GM12892 (cell line): ENCODE measurements at places on chromosomes 5 and 9.
A peak's percentile ranks its signal among the peaks of the same experiment; 100 is the strongest.

GRCh38 chr9:126583144-126583760 lies 30.5 kb upstream of the LMX1B start:
- DNase-seq = no peak

- no peak for DNase-seq
Observed at GRCh38 chr5:143319437-143320227, 83.9 kb downstream of the NR3C1 start.

DNA sequence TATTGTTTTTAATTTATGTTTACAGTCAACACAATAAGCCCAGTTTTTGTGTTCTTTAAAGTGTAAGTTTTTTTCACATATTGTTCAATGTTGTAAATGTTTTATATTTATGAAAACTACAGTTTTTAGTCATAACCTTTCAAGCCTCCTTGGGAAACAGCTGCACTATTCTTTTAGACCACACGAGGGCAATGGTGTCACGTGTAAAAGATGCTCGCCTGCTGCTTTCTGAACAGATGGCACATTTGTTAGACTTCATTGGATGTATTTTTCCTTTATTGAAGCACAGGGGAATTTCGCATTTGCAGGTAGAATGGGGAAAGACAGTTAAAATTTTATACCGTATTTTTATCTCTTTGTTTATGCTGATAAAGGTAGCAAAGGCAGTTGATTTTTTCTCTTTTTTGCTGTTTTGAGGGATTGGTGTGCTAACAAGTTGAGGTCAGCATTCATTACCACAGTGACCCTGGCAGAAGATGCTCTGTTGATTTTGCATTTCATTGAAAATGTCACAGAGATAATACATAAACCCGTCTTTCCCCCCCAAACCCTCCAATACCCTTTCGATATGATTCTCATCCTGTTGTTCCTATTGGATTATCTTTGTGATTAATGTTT lies 59.0 kb downstream of the MAT2B start:
- DNase-seq = no peak

- DNase-seq = peak; percentile 62
Observed at GRCh38 chr9:121074370-121075250, at the start of gene CNTRL. TSS of gene CNTRL (plus strand) at chr9:121074955. CDS start at chr9:121088327, 13,372 bp downstream.

DNA sequence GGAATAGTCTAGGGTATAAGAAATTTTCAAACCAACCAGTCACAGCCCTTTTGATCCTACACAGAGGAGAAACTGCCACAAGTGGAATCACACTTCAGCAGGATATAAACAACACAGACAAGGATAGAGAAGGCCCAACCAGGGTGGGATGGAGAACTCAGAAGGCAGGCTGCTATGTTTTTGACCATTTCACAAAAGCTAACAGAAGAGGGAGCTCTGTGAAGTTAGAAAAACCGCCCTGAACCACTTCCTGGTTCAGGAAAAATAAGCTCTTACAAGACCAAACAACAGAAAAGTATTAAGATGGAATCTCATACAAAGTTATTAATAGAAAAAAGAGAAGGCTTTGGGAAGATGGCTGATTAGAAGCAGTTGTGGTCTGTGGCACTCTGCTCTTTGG lies 960 bp upstream of the IFNB1 start:
- DNase-seq = no peak

DNA sequence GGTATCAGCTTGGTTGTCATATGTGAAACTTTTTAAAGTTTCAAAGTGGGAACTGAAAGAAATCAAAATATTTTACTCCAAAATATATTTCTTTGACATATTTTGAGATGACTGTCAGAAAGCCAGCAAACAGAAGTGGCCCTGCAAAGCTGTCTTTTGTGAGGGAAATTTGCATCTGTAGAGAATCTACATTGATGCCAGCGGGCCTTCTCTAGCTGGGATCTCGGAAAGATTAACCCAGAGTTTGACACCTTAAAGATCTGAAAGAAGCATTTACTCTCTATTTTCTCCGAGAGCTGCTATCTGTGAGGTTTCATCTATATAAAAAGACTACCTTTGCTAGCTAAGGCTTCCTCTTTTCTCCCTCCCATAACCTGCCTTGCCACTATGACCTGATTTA lies 303.6 kb downstream of the FBXL17 start:
- DNase-seq = no peak

DNA sequence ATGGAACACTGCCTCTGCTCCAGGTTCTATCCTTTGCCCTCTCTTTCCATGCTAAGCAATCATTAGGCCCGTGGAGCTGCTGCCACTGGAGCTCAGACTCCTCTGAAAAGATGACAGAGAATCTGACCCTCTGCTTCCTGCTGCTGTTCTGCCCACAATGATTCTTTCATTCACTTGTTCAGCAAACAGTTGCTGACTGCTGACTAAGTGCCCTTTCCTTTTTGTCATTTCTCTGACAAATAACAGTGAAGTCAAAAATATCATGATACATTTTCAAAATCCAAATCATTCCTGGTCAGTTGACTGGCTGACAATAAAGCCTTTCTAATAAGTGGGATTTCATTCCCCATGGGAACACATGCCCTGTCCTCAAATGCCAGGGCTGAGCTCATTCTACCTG lies 110.1 kb downstream of the SIL1 start:
- no peak for DNase-seq

DNA sequence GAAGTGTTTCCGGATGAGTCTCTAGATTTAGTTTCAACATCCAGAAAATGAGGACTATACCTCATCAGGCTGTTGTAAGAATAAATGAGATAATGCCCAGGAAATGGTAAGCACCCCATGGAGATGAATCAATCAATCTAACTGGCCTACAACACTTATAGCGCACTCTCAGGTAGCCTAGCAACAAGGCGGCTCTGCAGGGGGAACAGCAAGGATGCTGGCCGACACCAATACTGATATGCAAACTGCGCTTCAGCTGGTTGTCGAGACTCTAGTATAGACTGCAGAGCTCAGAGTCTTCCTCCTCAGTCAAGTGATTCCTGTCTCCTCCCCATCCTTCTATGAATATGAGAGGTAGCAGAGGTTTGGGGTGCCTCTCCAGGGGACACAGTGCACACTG lies 218.8 kb upstream of the WWC1 start:
- DNase-seq = no peak

DNA sequence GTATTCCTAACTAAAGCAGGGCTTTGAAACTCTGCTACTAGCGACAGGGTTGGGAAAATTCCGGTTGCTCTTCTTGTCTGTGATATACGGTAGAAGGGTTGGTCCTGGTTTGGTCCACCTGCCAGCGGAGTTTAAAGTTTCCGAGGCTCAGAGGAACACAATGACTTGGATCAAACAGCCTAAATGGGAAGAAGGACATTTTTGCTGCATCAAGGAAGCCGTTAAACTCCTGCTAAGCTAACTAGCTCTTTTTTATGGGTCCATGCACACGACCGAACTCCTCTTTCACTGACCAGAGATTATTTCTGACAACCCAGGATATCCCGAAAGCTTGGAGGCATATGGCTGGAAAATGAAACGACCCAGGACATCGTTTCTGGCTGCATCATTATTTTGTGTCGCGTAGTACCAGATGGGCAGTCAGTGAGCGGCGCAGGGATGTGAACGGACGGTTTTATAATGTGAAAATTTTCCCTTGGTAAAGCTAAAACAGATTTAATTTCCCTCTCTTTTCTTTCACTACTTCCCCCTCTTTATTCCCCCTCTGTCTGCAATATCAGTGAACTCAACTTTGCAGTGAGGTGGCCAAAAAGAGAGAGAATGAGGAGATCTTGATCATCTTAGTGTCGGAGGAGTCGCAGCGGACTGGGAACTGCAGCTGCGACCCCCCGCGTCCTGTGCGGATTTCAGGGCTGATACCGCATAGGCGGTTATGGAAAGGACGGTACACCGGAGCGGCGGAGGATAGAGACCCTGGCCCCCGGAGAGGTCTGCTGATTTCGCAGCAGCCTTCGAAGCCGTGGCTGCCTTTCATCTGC lies at the start of gene LURAP1L:
Gene LURAP1L, plus strand, starts transcription at position 160 of the 818 bp plus-strand sequence. CDS start 696 bp downstream, outside the sequence.
- no peak for DNase-seq

DNA sequence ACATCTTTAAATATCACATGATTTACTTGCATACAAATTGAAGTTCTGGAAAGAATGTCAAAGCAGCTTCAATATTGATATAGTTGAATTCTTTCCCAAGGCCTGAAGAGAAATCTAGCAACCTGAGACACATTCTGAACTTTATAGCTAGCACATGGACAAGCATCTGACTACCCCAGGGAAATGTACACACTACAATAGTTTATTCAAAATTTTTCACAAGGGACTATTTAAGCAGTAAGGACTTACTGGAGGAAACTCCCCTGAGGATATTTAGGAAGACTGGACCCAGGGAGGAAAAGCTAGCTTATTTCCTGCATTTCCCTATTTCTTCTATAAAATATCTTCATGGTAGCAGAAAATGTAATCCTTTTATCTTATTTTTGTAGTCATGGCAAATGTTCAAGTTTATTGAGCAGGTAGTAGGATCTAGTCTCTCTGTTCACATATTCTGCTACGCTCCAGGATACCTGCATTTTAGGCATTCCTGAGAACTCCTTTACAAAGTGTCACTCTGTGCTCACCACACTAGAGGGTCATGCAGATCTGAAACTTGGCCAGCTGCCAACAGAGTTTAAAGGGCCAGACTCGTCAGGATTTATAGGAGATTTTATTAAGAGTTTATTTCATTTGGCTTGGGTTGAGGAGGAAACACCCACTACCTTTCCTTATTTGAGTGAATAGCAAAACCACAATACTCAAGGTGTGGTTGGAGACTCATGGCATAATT lies 348.4 kb upstream of the FTMT start:
- no peak for DNase-seq

DNA sequence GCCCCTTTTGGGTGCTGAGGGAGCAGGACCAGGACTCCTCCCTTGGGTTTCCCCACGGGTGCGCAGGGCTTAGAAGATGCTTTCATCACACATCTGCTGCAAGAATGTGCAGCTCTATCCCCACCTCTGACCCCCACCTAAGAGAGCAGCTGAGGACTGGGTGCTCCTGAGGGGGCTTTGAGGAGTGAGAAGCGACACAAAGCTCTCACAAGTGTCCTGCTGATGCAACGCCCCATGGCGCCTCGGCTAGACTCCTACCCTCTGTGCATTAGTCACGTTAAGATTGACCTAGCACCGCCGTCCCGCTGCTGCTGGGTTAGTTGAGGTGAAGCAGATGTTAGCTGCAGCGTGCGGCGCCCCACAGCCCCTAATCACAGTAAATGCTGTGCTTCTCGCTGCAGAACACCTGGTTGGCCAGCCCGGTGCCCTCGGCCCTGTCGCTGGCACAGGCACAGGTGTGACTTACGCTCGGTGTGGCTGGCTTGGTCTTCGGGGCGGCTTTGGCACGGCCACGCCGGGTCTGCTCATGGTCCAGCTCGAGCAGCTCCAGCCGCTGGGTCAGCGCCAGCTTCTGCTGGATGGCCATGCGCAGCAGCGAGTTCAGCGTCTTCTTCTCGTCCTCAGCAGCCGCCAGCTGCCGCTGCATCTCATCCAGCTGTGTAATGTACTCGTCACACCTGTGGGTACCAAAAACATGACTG lies 45.0 kb upstream of the IPPK start:
- DNase-seq = no peak

GRCh38 chr5:132422720-132423437 lies 53.4 kb downstream of the SLC22A5 start:
- DNase-seq = no peak

DNA sequence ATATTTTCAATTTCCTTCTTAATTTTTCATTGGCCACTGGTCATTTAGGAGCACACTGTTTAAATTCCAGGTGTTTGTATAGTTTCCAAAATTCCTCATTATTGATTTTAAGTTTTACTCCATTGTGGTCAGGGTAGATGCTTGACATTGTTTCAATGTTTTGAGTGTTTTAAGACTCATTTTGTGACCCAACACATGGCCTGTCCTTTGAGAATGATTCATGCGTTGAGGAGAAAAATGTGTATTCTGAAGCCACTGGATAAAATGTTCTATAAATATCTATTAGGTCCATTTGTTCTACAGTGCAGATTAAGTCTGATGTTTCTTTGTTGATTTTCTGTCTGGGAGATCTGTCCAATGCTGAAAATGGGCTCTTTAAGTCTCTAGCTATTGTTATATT lies 24.4 kb upstream of the FNIP1 start:
- DNase-seq = no peak

- DNase-seq = no peak
Observed at GRCh38 chr9:21933281-21933680, 60.9 kb downstream of the CDKN2A start.

DNA sequence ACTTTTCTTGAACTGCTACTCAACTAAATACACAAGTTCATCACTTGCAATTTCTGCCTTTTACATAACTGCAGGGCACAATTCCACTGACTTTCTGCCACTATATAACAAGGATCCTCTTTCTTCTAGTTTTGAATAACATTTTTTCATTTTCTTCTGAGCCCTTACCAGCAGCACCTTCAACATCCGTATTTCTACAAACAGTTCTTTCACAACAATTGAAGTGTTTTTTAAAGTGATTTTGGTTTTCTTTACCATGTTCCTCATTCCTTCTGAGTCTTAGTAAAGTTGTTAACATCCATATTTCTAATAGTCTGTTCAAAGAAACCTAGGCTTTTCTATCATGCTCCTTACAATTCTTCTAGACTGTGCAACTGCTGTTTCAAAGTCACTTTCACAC lies 127.2 kb upstream of the PITX1 start:
- no peak for DNase-seq

GRCh38 chr5:72463449-72464052 lies 43.7 kb downstream of the ZNF366 start:
- DNase-seq = no peak

GRCh38 chr9:20302197-20302596 lies 320.1 kb downstream of the MLLT3 start:
- DNase-seq = no peak

GRCh38 chr5:1068895-1069719 lies 42.8 kb downstream of the SLC12A7 start:
- no peak for DNase-seq

DNA sequence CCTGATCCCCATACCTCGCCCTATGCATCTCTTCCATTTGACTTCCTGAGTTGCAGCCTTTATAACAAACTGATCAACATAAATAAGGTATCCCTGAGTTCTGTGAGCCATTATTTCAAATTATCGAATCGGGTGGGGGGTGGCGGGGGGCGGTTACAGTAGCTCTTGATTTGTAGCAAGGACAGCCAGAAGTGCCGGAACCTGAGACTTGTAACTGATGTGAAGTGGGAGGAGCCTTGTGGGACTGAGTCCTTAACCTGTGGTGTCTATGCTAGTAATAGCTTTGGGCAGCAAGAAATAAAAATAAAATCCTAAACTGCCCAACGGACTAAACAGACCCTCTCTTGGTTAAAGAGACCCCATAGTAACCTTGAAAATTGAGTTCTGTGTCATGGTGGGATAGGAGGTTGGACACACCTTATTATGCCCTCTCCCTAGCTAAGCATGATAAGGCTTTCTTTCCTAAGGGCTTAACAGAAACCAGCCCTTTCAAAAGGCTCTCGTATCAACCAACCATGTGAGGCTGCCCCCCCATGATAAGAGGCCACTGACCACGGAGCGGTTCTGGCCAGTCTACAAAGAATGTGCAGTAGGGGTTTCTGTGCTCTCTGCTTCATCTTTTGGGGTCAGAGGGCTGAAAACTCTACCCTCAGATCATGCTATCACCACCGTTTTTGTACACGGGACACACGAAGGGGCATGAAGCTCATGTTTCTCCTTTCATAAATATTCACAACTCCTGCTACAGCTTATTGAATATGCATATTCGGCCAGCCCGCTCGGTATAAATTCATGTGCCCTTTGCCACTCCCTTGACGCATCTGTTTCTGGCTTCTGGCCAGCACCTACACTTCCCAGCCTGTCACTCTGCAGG lies 39.5 kb upstream of the IQGAP2 start:
- DNase-seq = no peak
